Stimulated activated CD4-positive, alpha-beta T cell treated with anti-CD3 and anti-CD28 coated beads, Interleukin-2, amount 100 ng/mL, for 24 hours (primary cell): ENCODE measurements at places on chromosomes 7 and 10.

- no peak for DNase-seq
These were observed 473 bp upstream of the GPER1 start for GRCh38 chr7:1087465-1087814.

- DNase-seq, result no peak
These were observed 2.7 kb downstream of the CTTNBP2 start for GRCh38 chr7:117870448-117871130.

GRCh38 chr10:88281592-88282347 lies 301.3 kb downstream of the RNLS start:
- no peak for DNase-seq

DNA sequence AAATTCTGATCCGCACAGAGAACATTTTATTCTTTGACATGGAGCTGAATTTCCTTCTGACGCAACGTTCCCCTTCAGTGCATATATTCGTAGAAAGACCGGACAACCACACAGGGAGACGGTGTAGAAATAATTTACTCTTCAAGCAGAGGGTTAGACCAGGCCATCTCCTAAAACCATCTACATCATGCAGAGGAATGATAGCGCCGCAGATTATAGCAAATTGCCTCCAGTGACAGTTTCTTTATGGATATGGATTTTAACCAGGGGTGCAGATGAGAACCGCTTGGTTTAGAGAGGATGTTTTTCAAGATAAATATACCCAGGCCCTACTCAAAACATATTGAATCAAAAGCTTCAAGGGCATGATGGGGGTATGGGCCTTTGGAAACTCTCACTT lies 759.3 kb upstream of the AUTS2 start:
- no peak for DNase-seq

GRCh38 chr10:32751582-32751981 lies 206.4 kb downstream of the ITGB1 start:
- no peak for DNase-seq

DNA sequence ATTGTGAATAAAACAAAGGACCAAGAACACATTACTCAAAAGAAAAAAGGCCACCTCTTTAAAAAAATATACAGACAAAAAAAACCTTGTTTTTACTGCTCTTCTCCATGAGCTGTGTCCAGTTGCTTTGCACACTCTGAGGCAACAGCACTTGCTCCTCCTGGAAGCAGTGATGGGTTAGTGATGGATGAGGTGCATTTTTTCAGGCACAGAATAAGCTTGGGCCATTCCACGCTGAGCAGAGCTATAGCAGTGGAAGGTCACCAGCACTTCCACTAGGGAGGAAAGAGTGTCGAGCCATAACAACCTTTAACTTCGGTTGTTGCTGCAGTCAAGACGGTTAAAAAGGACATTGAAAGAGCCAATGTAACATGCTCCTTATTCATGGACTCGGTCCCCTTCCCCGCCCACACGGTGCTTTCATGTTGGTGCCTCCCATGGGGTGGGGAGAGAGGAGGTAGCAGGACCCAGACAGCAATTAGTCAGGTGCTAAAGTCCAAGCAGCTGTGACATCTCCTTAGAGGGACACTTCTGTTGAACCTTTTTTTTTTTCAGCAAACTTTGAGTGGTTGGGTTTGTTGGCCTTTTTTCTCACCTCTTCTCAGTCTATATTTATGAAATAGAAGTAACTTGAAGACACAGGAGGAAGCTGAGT lies 136.5 kb upstream of the ADARB2 start:
- no peak for DNase-seq

GRCh38 chr7:133320891-133321290 lies 68.0 kb downstream of the EXOC4 start:
- no peak for DNase-seq

- DNase-seq, result no peak
These were observed 10.8 kb upstream of the FAM3C start for GRCh38 chr7:121406944-121407343.

DNA sequence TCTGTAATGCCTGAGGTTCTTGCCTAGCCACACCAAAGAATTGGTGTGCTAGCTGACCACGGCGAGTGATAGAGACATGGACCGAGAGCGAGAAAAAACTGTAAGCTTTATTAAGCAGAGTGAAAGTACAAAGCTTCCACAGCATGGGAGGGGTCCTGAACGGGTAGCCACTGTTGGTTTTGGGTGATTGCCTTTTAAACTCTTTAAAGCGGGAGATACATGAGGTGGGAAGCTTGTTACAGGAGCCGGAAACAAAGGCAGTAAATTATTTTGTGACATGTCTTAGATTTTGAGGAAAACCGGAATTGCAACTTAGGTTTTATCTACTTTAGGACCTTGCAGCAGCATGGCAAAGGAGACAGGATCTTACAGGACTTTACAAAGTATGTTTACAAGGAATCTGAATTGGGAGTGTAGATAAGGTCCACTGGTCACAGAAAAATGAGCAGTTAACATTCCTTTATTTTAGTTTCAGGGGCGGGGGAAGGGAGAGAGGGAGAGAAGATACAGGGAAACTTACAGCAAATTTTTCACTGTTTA lies 252.7 kb upstream of the MBL2 start:
- no peak for DNase-seq

- DNase-seq, result no peak
These were observed 508.3 kb downstream of the SORCS3 start for GRCh38 chr10:105149371-105149891.

- peak; percentile 37 for DNase-seq
These were observed 8.9 kb upstream of the NANOS1 start for GRCh38 chr10:119020627-119020946.

GRCh38 chr7:128906001-128906765 lies 4.3 kb downstream of the KCP start:
- no peak for DNase-seq

DNA sequence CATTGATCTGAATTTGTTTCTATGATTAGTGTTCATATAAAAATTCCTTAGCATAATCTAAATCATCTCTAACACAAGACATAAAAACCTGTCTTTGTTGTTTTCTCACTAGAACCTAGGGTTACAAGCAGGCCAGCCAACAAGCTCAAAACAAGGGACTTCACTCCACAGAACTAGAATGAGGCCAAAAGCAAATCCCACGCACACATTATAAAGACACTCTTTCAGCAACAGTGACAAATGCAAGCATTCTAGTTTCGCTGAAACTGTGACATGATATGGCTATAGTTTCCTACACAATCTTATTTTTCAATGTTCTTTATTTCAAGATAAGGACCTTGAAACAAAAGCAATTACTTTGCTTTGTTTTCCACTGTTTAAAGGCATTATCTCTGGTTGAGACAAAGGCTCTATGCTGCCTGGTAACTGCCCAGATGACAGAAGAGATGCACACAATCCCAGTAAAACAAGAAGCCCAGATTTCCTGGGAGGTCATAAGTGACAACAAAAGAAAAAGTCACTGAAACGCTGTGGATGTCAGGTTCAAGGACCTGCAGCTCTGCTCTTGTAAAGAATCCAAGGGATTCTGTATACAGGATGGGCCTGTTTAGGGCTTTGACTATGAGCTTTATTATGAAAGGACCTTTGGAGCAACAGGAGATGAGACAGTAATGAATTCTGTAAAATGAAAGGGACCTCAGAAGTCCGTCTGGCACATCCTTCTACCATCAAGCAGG lies 105.3 kb downstream of the SORCS1 start:
- DNase-seq, result no peak

DNA sequence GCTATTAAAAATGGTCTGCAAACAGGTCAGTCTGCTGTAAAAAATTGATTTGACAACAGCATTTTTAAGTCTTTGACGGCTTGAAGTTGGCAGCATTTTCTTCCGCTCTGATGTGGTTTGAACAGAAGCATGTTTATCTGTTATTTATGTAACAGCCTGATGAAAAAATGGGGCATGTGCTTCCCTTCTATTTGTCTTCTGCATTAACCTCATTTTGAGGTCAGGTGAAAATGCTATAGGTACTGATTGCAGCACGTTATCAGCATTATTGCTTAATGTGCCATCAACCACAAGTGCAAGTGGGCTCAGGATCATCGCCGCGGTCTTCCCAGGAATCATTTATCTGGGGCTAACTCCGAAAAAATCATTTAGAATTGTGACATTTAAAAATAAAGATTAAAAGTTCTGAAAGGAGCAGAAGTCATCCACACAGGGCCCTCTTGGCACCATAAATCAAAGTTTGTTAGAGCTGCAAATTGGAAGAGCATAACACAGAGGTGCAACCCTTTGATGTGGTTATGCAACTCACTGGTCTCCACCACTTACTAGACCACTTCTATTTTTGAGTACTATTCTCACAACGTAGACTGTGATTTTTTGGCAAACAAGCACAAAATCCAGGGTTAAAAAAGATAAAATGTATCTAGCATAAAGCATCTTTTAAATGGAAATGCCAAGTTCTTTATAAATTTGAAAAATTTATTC lies 307.7 kb downstream of the MDFIC start:
- DNase-seq, result no peak

DNA sequence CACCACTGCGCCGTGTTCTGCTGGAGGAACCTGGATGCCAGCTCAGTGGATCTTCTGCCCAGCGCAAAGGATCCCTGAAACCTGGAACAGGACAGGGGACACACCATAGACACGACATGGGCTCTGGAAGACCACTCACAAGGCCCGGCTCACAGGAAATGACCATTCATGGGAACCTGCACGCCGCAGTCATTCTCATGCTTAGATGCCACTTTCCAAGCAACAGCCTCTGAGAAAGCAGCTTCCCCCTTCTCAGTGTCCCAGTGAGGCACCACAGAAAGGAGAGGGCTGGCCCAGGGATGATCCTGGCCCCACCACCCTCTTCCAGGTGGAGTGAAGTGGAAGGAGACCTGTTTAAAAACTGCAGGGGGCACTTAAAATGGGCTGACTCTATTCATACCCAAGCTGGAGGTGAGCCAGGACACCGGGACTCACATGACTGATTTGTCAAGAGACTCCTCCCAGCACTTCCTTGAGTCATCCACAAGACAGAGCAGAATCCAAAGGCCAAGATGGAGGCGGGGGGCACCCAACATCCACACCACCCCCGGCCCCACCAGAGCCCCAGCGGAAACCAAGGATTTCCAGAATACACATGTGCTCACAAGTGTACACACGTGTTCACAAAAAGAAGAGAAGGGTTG lies 11.2 kb downstream of the CTBP2 start:
- DNase-seq, result no peak

GRCh38 chr10:2130705-2131305 lies 393.5 kb upstream of the ADARB2 start:
- DNase-seq, result no peak

DNA sequence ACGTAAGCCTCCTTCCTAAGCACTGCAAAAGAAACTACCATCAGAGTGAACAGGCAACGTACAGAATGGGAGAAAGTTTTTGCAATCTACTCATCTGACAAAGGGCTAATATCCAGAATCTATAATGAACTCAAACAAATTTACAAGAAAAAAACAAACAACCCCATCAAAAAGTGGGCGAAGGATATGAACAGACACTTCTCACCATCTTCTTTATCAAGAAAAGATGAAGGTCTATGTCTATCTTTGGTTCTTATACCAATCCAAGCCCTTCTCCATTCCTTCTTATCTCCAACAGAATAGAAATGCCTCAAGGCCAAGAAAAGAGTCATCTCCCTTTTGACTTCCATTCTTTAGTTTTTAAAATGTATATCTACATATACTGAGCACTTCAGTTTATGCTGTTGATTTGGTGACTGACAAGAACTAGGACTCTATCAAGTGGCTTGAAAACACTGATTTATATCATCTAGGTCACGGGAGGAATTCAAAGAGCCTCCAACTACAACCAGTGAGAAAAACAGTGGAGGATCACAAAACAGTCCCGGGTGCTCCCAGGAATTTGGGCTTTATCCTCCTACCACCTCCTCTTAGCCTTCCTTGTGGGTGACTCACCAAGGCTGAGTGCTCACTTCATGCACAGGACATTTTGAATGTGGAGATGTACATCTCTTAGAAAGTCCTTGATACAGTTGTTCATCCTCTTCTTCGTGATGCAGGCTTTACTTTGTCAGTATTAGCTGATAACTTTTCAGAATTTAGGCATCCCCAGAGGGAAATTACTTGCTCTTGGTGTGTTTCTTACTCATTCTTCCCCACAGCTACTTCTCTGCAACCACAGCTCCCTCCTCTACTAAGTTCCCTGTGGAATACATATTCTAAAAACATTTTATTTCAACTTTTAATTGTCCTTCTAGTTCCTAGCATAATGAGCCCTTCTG lies 15.4 kb downstream of the TAS2R41 start:
- DNase-seq, result no peak

DNA sequence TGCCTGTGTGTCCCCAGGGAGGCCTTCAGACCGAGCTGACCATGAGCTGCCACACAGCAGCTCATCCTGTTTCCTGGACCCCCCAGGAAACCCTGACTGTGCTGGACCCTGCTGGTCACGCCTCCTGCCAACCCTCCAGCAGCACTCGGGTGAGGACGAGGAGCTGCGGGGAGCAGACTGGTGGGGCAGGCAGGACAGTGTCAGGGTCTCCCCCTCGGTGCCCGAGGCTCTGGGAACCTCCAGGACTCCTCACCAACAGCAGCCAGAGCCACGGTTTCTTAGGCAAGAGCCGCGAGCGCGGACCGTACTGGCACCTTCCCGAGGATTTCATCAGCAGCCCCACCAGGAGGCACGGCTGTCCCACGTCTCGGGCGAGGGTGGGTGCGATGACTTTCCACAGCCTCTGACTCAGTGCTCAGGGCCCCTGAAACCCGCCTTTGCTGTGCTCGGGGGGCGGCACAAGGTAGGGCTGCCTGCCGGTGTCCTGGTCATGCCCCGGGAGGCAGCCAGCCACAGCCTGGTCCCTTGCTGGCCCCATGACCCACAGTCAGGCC lies 186.9 kb downstream of the ELFN1 start:
- DNase-seq, result no peak

- DNase-seq, result no peak
These were observed 132.1 kb downstream of the ATXN7L1 start for GRCh38 chr7:105744258-105744657.

DNA sequence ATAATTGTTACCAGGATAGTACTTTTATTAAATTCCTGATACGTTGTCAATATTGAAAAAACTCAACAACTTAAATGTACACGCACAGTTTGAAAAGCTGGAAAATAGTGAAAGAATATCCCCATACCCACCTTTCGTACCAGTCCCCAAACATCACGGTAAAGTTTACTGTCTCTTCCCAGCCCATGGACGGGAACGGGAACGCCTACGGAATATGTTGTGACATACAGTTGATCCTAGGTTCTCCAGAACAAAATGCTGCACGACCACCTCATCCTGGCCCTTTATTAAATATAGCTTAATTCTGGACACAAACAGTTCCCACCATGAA lies 527 bp upstream of the BCAP29 start:
- no peak for DNase-seq

DNA sequence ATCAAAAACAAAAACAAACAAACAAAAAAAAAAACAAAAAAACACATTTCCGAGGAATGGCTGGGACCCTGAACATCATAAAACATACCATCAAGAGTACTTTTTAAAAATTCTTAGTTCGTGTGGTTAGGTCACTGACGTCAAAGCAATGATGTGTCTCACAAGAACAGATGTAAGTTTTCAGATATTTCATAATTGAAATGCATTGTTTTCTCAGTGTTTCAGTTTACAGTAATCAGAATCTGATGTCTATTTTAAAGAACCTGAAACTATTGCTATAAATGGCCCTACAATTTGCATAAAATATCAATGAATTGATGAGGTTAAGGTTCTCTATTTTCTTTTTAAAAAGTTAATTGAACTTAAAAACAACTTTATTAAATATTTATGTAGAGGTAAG lies 103.7 kb upstream of the HGF start:
- no peak for DNase-seq

GRCh38 chr7:149772956-149773434 lies 393 bp downstream of the ZNF467 start:
- DNase-seq, result peak; percentile 41
